ENCODE measurements at places on chromosomes 6 and 20.

DNA sequence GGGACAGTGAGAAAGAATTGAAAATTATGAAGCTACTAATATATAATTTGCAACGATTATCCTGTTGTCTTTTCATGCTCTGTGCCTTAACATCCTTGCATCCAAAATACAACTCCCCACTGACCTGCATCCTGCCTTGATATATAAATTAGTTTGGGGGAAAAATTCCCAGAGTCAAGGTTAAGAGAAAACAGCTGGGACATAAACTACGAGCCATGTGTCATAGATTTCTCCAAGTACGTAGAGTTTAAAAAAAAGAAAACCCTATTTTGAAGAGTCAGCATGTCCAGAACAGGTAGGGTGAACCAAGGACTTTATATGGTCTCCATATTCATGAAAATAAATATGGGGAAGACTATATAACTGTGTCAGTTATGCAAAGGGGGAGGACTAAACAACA, 123.8 kb upstream of the MARCKS start:
- no peak for DNase-seq

- DNase-seq: no peak
Observed at GRCh38 chr6:127053032-127053874, 65.2 kb upstream of the RSPO3 start.

DNA sequence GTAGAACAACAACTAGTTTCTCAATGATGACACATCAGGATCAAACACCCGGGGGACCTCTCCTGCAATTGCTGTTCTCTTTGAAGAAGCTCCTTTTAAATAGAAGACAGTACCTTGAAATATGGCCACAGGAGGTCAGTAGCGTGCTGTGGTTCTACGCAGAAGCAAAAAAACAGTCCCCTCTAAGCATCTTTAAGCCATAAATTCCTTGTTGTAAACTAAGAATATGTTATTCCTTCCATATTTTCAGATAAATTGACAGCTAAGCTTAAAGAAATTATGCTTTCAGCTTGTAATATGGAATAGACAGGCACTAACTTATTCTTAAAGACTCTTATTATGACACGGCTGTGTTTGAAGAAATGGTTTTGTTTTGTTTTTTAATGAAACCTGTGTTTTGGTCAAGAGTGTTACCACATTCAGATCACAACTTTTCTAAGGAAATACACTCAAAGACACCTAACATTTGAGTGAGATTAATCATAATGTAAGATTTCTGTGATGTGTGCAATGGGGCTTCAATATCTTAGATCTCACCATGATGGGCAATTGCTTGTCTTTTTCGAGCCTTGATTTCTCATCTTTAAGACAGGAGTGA, 49.7 kb upstream of the IL20RA start:
- peak; percentile 42 for DNase-seq

DNA sequence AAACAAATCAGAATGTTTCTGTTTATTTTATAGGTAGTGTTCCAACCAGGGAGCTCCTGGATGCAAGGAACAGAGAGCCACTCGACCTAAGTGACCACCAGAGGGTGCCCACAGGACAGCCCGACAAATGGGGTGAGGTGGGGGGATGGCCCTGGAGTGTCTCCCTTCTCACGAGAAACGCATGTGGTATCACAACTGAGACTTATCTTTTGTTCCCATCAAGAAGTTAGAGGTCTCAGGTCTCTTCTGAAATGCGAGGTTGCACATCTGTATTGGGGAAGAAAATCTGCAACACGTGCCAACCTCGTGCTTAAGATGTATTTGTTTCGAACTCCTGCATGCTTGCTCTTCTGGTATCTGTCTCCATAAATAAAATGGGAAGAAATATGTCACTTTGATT, 104.0 kb downstream of the ISM1 start:
- no peak for DNase-seq

- no peak for DNase-seq
Observed at GRCh38 chr20:16904751-16905150, 156.6 kb downstream of the OTOR start.

DNA sequence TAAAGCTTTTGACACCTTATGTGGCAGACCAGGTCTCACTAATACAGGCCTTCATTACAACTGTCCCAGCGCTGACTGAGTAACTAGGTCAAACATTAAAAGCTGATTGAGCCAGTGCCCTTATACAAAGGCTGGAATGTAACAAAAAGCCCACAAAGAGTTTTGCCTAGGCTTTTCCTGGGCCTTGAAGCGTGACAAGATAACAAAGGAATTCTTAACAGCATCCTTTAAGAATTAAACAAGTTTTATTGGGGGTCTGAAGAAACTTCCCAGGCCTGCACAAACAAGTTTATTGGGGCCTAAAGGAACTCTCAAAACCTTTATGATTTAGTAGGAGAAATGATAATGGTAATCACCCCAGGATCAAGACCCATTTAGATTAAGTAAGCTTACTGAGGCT, 267.6 kb upstream of the FAM83B start:
- no peak for DNase-seq

DNA sequence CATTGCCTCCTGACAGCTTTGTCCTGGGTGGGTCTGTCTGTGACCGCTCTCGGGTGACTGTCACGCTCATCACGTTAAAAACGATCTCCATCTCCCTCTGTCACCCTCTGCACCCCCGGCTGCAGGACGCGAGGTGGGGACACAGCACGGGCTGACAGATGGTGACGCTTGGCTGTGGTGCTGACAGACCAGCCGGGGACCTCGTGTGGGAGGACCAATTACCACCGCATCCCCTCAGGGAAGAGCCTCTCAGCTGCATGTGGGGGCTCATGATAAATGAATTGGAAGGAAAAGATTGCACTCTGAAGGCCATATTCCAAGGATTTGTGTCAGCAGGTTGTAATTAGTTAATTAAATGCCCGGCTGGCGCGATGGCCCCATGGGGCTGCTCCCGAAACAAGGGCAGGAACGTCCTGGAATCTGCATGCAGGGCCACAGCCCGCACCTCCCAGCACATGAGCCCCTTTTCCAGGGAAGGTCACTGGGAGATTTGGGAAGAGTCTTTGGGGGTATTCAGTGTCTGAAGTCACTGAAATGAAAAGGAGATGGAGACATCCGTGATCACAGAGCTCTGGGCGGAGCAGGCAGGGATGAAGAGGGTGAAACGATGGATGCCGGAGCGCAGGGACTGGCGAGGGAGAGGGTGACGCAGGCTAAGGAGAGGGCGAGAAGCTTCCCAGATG, 87.1 kb downstream of the ERMARD start:
- no peak for DNase-seq

DNA sequence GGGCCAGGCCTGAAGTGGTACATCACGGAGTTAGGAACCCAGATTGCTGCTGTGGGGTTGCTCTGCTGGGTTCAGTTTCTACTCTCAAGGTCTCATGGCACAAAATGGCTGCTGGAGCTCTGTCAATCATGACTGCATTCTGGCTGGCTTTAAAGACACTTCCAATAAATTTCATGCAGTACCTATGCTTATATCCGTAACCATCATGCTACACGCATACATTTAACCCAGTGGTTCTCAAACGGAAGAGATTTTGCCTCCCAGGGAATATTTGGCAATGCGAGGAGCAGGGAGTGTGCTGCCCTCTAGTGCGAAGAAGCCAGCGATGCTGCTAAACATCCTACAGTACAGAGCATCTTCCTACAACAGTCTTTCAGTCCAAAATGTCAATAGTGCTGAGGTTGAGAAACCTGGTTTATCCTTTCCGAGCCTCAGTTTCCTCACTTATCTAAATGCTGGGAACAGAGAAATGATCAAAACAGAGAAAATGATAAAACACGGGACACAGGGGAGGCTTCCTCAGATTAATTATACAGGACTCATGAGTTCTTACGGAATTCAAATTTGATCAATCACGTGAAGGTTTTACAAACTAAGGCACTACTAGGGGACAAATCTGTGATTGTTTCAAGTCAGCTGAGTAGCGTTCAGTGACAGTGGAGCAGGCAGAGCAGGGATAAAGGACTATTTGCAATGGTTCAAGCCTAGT, 9.6 kb upstream of the SLC2A10 start:
- no peak for DNase-seq

GRCh38 chr20:10654250-10654610, 19.6 kb downstream of the JAG1 start:
- DNase-seq: no peak

DNA sequence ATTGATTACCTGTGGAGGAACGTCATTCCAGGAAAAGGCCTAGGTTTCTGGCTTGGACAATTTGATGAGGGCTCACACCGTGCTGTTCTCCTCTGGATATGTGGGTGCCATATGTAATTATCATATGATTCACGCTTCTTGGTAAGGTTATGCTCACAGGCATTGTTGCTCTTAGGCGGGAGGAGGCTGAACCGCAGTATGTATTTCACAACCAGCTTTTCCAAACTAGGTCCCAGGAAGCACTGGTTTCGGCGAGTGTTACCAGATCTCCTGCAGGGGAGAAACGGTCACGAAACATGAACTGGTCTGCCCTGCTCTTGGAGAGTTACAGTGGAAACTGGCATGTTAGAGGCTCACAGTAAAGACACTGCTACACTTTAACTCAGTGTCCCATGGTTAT, 793 bp upstream of the FAM50B start:
- DNase-seq: no peak

DNA sequence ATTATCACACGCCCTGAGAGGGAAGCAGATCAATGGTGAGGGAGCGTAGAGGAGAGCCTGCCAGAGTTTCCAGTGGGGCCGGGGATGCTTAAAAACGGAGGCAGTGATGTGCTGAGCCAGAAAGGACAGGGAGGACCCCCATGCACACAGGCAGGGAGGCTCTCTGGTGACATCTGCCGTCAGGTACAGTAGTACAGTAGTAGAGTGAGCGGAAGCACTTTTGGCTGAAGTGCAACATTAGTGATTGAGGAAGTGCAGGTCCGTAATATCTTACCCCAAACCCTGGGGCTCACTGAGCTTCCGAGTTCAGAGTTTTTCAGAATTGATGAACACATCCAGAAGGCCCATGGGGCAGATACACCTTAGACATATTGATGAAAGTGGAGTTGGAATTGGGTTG, 42.1 kb downstream of the GFRA4 start:
- no peak for DNase-seq

DNA sequence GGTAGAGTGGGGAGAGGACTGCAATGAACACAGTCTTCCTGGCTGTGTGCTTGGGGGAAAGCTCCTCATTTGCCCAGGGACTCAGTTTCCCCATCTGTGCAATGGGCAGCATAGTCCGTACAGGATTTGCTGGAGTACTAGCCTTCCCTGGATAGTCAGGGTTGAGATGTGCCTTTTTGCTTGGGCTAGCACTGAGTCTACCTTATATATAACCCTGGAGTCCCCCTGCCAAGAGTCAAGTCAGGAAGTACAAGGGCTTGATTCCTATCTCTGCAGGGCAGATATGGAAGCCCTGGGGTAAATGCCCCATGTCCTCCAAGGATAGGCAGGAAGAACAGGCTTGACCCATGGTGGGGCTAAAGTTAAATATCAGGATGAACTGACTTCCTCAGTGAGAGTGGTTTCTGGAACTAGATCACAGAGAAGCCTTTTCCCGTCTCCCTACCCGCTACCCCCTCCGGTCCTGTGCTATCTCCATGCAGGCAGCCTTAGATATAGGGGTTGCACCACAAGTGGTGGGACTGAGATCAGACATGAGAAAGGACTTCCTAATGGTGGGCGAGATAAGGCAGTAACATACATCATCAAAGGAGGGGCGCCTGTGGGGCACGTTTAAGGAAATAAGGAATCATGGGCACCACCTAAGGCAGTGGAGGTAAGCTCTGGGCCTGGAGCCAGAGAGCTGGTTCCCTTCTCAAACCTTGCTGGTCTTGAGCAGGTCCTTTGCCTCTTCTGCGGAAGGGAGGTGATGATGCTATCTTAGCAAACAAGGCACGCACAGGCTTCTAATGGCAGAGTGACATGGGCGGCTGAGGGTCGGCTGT, 157.9 kb downstream of the MRPL14 start:
- no peak for DNase-seq

DNA sequence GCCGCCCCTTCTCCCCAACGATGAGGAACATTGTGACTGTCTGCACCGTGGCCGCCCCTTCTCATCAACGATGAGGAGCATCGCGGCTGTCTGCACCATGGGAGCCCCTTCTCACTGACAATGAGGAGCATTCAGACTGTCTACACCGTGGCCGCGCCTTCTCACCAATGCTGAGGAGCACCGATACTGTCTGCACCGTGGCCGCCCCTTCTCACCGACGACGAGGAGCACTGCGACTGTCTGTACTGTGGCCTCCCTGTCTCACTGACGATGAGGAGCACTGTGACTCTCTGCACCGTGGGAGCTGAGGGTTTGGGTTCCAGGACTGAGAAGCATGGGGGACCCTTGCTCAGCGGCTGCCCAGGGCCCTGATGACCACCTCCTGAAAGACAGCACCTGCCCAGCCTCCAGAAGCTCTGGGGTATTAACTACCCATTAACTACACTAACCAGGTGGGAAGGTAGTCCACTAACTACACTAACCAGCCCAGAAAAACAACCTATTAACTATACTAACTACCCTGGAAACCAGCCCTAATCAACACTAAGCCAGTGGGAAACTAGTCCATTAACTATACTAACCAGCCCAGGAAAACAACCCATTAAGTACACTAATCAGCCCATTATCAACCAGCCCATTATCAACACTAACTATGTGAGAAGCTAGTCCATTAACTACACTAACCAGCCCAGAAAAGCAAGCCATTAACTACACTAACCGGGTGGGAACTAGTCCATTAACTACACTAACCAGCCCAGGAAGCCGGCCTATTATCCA, 116.9 kb downstream of the TAF4 start:
- DNase-seq: no peak

DNA sequence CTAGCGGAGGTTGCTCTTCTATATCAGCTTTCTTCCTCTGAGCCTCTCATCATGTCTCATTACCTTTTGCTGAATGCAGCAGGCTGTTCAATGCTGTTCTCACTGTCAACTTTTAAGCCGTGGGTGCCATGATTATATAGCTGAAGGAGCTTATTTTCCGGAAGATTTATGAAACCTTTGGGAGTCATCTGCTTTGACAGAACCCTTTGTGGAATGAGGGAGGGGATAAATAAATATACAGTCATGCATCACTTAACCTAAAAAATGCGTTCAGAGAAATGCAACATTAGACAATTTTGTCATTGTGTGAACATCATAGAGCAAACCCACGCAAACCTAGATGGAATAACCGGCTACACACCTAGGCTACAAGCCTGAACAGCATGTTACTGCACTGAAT, 102.2 kb upstream of the AKAP12 start:
- DNase-seq: no peak

- no peak for DNase-seq
Observed at GRCh38 chr6:129686941-129687627, 22.9 kb downstream of the ARHGAP18 start.

GRCh38 chr6:119533603-119534279, 184.2 kb upstream of the MAN1A1 start:
- DNase-seq: no peak

DNA sequence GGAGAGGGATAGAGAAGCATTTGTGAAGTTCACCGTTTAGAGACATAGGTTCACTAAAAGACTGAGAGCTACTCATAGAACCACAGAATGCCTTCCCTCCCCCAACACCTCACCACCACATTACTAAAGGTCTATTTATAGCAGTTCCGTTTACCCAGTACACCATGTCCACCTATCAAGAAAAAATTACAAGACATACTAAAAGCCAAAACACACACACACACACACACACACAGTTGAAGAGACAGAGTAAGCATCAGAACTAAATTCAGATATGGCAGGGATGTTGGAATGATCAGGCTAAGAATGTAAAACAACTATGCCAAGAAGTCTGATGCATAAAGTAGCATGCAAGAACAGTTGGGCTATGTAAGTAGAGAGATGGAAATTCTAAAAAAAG, 52.3 kb downstream of the SLC22A3 start:
- DNase-seq: no peak

- DNase-seq: no peak
Observed at GRCh38 chr6:144265061-144265357, 20.1 kb upstream of the UTRN start.

- no peak for DNase-seq
Observed at GRCh38 chr6:36050947-36051710, 23.5 kb downstream of the MAPK14 start.
